BJ (cell line): ENCODE measurements at places on chromosomes 12 and 14.
A peak's percentile ranks its signal among the peaks of the same experiment; 100 is the strongest.

DNA sequence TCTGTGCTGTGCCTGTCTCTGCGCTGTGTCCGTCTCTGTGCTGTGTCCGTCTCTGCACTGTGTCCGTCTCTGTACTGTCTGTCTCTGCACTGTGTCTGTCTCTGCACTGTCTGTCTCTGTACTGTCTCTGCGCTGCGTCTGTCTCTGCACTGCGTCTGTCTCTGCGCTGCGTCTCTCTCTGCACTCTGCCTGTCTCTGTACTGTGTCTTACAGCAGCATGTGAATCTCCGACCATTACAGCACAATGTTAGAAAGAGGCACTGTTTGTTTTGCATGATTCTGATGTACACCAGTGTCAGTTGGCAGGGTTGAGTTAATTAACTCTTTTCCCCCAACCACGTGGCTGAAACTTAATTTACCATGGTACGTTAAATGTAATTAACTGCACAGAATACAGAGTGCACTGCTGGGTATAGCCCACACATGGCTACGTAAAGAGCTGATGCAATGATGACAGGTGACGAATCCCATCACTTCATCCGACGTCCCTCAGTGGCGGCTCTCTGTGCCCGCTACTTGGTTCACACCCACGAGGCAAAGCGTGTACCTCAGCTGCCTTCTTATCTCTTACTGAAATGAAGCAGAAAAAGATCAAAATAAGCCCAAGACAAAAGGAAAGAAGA, 127.7 kb upstream of the SFSWAP start:
- no peak for DNase-seq

GRCh38 chr12:111444314-111444924, 38.7 kb downstream of the SH2B3 start:
- DNase-seq = no peak

GRCh38 chr14:25846246-25846645, 751.6 kb downstream of the NOVA1 start:
- no peak for DNase-seq

DNA sequence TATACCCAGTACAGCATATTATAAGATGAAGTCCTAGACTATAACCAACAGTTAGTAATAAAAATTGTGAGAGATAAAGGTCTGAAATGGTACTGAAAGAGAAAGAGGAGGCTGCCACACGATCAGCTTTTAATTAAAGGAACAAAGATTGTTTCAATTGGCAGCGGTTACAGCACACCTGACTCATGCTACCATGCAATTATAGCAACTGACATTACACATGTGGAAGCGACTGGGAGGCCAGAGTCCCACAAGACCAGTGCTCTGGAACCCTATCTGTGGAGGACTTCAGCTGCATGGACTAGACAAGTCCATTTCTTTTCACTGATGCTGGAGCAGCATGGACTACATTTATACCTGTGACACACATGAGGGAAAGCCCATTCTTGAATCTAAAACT, 55.2 kb downstream of the SEL1L start:
- no peak for DNase-seq

DNA sequence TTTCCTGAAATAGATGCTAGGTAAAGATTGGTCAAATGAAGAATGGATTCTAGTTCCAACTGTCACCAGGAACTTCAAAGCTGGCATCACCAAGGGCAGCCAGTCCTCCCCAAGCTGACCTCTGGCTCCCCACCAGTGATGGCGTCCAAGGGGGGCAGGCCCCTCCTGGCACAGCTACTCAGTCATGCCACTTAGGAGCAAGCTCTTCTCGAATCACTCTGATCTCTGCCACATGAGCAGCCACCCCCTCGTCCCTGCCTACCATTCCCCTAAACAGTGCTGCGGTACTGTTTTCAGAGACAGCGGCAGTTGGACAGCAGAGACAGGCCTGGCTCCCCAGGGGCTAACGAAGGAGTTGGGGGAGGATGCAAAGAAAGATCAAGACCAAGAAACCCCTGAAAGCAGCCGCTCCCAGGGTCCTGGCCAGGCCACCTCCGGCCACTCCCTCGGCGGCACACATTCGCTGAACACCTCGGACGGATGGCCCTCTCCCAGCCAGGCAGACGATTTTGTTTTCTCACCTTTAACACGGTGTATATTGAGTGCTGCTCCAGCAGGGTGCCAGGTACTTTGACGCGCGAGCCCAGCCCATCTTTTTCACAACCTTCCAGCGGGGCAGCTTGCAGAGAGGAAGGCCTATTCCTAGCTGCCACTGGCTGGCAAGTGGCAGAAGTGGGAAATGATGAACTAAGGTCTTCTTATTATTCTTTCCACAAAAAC, 47.4 kb downstream of the ARL6IP4 start:
- DNase-seq = no peak

DNA sequence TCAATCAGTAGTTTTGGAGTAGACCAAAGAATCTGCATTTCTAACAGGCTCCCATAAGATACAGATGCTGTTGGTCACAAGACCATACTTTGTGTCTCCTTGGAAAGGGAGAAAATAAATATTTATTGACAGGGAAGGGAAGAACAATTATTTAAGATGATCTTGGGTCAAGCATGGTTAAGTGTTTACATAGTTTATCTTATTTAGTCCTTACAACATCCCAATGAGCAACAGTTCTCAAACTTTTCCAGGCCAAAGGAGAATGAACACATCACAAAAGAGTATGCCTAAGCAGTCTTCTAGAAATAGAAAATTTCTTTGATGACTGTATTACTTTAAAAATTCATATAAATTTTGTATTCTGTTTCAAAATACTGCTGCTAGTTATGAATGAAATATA, 8.8 kb downstream of the LPCAT3 start:
- DNase-seq = no peak

DNA sequence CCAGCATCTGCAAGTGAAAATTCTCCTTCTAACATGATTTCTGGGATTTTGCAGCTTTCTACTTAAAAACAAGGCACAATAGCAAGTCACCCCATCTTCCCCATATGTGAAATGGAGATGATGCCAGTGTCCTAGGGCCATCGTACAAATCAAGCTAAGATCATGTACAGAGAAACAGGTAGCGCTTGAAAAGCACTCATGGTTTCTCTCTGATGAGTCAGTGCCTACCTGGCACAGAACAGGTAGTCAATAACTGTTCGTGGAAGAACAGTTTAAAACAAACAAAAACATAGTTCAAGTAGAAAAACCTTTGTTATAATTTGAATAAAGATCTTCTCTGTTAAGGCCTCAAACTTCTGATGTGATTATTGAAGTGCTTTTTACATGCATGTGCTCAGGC, 46.9 kb downstream of the RAD52 start:
- no peak for DNase-seq

GRCh38 chr14:105974902-105975301, 448.5 kb downstream of the TMEM121 start:
- DNase-seq = no peak

- DNase-seq = no peak
Measured at GRCh38 chr12:89991807-89992590, 283.4 kb upstream of the ATP2B1 start.

GRCh38 chr12:74581439-74581838, 43.8 kb downstream of the ATXN7L3B start:
- DNase-seq = no peak

GRCh38 chr12:125267114-125267513, 201.9 kb downstream of the AACS start:
- no peak for DNase-seq

- DNase-seq = no peak
Measured at GRCh38 chr12:65949971-65950370, 125.7 kb downstream of the HMGA2 start.

DNA sequence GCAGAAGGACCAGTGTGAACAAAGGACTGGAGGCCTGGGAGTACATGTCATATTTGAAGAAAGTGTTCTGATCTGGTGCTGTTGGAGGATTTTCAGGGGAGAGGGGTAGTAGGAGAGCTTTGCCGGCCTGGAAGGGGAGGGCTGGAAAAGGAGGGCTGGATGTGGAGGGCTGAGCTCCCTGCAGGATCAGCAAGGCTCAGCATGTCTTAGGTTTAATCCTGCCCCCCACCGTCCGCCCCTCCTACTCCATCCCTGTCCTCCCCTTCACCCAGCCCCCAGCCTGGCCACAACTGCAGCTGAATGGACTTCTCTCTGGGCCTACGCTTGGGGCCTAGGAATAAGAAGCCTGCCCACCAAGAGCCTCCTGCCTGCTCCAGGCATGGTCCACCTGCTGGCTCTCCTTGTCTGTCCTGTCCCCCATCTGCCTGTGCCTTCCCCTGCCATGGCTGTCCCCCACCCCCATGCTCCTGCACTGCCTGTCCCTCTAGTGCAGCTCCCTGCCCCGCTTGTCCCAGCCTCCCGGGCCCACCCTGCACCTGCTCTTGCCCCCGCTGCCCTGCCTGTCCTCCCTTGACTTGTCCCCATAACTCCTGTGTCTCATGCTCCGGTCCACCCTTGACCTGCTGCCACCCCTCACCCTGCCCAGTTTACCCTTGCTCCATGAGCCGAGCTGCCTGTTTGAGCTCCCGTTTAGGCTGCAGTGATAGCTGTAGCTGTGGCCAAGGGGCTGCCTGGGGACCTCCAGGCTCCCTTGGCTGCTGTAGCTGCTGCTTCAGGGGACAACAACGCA, 9.8 kb upstream of the RARG start:
- no peak for DNase-seq

DNA sequence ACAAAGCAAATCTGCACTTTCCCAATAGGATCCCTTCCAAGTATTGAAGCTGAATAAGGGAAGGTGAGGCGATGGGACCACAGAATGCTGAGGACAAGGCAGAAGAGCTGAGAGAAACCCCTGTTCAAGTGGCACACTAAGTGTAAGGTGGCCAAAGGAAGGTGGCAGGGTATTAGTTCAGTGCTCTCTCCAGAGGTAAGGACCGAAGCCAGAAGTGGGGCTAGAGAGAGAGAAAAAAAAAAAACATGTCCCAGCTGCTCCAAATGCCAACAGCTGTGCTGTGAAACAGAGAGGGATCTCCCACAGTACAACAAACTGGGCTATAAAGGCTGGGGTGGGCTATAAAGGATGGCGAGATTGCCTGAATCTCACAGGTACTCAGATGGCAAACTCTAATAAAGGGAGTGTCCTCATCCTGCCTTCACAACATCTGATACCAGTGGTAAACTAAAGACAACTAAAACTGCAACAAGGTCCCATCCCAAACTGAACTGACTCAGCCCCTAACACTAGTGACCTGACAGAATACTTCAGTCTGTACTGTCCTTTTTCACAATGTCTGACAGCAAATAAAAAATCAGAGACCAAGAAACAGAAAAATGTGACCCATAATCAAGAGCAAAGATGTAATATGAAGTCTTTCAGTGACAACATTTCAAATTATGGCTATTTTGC, 47.9 kb downstream of the CDK17 start:
- DNase-seq = no peak

- DNase-seq = no peak
Measured at GRCh38 chr12:55929306-55929791, 1.6 kb upstream of the DGKA start.

DNA sequence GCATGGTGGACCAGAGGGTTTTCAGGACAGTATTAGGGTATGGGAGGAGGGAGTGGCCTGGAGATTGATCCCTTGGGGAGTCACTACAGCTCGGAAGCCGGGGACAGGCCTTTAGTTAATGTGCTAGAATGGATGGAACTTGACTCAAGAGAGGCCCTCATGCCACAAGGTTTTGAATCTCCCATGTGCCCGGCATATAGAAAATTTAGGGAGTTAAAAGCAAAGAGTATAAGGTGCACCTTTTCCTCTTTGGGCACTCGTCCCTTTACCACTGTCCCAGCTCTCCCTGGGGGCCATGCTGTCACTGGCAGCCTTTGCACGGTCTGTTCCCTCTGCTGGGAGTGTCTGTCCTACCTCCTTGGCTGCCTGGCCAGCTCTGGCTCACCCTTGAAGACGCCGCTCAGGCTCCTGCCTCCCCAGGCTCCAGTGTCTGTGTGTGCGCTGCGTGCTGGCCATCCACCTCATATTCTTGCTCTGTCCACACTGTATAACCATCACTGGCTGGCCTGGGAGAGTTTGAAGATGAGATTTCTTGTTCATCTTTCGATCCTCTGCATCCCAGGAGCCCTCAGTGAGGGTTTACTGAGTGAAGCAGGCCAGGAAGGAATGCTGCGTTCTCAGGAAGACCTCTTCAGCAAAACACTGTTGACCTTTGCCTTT, 161.3 kb downstream of the ZFP36L1 start:
- no peak for DNase-seq

- DNase-seq = peak; percentile 74
Measured at GRCh38 chr14:64806202-64806861, 73.4 kb downstream of the SPTB start.

GRCh38 chr12:132282950-132283771, 46.2 kb downstream of the GALNT9 start:
- DNase-seq = no peak

- DNase-seq = no peak
Measured at GRCh38 chr14:95516554-95517181, at the start of gene SYNE3. SYNE3 (minus strand) TSS chr14:95516650; CDS start chr14:95475821, 40,829 bp downstream.

DNA sequence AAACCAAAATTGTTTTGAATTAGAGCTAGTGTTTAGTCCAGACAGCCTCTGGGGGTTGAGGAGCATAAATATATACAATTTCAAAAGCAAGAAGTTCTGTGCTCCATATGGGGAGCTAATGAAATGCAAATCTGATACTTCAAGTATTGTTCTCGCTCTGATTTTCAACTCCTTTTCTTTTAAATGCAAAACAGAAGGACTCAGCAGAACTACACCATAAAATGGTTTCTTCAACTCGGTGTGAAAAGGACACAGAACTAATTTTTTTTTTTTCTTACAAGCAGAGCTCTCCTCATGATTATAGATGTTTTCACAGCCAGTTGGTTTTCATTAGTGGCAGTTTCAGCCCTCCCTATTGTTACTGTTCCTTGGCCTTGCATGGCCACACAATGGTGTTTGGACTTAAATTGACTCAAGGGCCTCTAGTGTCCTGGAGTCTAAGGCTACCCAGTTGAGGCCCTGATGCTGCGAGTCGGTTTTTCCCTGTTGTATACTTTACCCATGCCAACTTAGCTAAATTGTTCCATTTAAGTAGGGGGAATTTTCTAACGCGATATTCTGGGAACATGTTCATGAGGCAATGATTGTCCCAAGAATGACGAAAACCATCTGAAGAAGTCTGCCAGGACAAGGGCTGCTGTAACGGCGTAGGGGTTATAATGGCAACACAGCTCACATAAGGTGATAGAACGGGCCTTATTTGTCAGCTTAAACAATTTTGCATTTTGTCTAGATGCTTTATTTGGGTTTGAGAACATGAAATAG, 120.3 kb downstream of the GPR135 start:
- DNase-seq = no peak

DNA sequence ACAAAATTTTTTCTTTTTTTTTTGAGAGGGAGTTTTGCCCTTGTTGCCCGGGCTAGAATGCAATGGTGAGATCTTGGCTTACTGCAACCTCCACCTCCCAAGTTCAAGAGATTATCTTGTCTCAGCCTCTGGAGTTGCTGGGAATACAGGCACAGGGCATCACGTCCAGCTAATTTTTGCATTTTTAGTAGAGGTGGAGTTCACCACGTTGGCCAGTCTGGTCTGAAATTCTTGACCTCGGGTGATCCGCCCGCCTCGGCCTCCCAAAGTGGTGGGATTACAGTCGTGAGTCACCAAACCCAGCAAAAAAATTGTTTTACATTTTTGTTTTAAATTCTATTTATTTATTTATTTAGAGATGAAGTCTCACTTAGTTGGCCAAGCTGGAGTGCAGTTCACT, 4.7 kb upstream of the SLC2A14 start:
- DNase-seq = no peak
